NCI-H1048 (cell line): ENCODE measurements at places on chromosomes 12 and 14.

GRCh38 chr12:4256043-4256826 is 17.3 kb upstream of the CCND2 start:
- DNase-seq, result no peak

DNA sequence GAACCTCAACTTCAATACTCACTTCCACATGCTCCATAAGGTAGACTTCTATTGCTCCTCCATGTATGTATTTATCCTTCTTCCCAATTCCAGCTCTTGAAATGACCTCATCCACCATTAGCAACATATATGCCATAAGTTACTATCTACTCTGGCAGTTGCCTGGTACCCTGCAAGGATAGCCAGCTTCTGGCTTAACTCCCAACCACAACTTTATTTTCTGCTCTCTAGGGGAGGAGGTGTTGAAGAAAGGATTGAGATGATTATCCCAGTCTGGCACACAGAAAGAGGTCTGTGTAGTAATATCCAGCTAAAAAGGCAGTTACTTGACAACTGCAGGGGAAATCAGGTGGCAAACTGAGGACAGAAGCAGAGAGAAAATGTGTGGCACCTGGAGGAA is 71.5 kb upstream of the MDM1 start:
- DNase-seq, result no peak

DNA sequence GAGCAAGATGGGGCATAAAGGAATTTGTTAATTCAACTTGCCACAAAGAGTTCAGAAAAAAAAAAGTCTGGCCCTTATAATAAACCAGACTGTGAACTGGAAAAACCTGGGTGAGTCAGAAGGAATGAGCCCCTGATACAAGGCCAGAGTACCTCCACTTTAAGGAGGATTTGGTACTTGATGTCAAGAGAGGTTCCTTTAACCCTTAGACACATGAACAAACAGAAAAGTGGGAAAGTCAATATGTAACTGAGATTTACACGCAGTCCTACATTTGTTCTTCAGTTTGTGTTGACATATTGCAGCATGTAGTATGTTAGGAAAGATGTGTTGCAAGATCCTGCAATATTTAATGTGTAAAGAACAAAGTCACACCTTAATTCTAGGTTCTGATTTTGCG is 14.2 kb upstream of the SLC38A4 start:
- no peak for DNase-seq

DNA sequence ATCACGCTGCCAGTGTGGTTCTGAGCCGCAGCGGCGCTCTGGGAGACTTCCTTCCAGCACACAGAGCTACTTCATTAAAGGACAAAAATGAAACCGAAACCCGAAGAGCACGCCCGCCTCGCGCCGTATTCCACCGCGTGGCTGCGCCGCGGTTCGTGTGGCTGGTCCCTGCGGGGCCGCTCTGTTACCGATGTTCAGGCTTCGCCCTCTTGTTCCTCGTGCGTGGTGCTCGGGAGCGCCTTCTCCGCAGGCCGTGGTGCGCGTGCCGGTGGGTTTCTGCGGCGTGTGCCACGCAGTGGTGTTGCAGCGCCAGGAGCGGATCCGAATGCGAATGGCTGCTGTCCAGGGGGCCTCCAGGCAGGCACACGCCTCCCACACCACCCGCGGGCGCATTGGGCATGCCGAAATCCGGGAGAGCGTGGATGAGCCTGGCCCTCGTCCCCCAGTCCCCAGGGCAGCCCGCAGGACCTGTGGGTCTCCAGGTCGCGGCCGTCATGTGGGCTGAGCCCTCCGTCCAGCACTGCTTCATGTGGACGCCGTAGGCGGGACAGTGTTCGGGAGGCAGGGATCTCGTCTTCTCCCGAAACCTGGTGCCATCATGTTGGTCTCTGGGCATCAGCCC is 91.2 kb downstream of the ADGRD1 start:
- DNase-seq, result peak; percentile 42

DNA sequence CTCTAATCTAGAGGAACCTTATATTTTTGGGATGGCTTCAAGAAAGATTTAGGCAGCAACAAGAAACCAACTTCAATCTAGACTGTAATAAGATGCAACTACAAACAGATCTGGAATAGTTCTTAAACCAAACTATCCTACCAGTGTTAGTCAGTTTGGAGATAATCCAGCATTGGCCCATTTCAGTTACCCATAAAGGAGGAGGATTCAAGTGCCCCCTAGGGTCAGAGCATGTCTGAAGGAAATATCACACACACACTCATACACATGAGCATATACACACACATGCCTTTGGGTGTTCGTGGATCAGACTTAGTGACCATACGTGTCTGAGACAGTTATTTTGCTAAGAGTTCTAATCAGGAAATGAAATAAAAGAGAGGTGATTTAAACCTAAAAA is 261.2 kb downstream of the ADAMTS20 start:
- DNase-seq, result no peak

DNA sequence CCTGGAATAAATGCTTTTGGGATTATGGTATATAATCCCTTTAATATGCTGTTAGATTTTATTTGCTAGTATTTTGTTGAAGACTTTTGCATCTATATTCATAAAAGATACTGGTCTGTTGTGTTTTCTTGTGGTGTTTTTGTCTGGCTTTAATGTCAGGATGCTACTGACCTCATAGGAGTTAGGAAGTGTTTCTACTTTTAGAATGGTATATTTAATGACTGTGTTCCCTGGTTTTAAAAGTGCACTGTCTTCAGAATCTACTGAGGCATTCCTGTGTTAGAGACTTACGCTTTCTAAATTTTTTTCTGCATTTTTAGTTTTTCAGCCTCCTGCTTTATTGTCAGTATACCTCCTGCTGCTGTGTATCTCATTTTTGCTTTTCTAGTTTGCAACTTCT is 51.6 kb downstream of the ARHGAP5 start:
- no peak for DNase-seq

- no peak for DNase-seq
Observed at GRCh38 chr12:127681151-127681754, 585.7 kb upstream of the TMEM132C start.

DNA sequence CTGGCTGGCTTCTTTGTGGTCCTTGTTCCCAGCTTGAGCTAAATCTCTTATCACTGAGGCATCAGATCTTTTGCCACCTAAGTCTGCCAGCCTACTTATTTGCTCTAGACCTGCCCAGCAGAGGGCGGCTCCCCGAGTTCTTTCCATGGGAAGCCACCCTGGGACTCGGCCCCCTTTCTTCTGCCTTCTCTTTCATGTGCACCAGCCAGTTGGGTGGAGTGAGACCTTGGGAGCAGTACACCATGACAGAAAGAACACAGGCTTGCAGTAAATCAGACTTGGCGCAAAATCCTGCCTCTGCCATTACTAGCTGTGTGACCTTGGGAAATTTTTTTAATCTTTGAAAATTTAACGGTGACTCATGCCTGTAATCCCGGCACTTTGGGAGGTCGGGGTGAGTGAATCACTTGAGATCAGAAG is 7.4 kb downstream of the SMAGP start:
- DNase-seq, result no peak

DNA sequence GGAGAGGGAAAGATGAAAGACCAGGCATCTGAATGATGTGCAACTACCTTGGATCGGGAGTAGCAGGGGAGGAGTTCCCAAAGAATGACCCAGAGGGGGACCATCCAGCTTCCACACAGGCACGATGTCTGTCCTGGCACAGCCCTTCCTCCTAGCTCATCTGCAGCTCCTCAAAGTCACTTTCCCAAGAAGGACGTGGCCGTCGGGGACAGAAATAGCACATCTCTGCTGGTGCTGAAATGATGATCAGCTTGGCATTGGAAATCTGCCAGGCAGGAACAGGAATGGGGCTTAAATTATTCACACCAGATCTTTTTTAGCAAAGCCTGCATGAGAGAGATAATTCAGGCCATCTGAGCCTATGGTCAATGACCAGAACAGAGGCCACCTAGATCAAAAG is 41.7 kb downstream of the TSPAN11 start:
- DNase-seq, result no peak

GRCh38 chr14:99360774-99361595 is 89.0 kb upstream of the BCL11B start:
- DNase-seq, result no peak

- no peak for DNase-seq
Observed at GRCh38 chr14:90522571-90523191, 125.9 kb downstream of the CALM1 start.

GRCh38 chr14:100120522-100121269 is 38.7 kb downstream of the DEGS2 start:
- DNase-seq, result no peak

- no peak for DNase-seq
Observed at GRCh38 chr12:43551971-43552559, at the start of gene ADAMTS20. ADAMTS20 (minus strand) TSS chr12:43552203; CDS start chr12:43551921, 282 bp downstream.

DNA sequence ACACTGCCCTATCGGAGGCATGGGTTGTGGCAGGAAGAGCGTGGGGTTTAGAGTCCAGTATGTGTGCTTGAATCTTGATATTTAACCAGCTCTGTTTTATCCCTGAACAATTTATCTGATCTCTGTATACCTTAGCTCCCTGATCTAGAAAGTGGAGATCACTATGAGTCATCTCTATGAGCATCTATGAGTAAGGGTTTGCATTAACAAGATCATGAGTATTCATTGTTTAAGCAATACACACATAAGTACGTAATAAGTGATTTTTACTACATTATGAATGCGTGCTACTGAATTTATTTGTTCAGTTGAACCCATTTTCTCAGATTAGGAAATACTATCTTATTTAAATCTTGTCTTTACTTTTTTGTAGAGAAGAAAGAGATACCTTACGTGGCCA is 49.4 kb downstream of the GPATCH2L start:
- no peak for DNase-seq

GRCh38 chr12:108312693-108313189 is 26.4 kb downstream of the CMKLR1 start:
- no peak for DNase-seq

DNA sequence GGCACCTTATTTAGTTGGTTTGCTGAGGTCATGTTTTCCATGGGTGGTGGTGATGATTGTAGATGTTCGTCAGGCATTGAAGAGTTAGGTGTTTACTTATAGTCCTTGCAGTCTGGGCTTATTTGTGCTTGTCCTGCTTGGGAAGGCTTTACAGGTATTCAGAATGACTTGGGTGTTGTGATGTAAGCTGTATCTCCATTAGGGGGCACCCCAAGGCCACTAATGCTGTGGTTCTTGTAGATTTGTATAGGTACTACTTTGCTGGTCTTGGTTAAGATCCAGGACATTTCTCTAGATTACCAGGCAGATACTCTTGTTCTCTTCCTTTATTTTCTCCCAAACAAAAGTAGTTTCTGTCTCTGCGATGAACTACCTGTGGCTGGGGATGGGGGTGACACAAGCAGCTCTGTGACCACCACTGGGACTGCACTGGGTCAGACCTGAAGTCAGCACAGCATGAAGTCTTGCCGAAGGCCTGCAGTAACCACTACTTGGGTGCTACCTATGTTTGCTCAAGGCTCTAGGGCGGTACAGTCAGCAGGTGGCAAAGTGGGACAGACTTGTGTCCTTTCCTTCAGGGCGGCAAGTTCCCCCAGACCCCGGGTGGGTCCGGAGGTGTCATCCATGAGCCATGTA is 35.8 kb upstream of the FBXO33 start:
- no peak for DNase-seq

DNA sequence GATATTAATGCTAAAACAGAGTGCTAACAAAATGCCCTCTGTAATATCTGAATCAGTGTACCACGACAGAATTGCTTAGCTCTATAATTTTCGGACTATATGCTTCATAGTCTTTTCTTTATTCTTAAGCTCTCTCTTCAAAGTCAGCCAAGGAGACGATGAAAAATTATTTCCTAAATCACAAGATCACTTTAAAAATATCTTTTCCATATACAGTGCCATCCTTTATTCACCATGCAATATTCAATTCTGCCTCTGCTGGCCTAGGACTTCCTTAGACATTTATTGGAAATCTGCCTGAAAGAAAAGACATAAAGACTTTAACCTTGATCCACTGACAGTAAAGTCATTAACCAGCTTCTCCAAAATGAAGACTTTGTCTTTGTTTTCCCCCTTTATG is 238.9 kb upstream of the BTG1 start:
- no peak for DNase-seq

GRCh38 chr14:101815994-101816393 is 54.5 kb downstream of the PPP2R5C start:
- no peak for DNase-seq

DNA sequence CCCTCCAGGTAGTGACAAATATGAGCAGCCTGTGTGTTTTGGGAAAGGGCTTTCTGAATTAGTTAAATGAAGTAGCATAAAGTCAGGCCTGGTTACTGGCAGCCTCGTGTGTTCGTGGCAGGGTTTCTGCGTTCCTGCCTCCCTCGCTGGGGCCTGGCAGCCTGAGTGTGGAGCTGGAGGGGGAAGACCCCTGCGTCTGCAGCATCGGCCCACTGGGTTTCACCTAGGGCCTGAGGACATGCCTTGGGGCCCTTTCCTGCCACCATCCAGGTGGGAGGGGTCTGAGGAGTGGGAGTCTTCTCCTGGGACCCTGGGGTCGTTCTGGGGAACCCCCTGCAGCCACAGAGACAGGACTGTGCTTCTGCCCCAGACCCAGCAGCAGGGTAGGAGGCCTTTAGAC is 20.4 kb upstream of the AMN start:
- no peak for DNase-seq

- no peak for DNase-seq
Observed at GRCh38 chr14:37090026-37090425, 82.4 kb downstream of the SLC25A21 start.

DNA sequence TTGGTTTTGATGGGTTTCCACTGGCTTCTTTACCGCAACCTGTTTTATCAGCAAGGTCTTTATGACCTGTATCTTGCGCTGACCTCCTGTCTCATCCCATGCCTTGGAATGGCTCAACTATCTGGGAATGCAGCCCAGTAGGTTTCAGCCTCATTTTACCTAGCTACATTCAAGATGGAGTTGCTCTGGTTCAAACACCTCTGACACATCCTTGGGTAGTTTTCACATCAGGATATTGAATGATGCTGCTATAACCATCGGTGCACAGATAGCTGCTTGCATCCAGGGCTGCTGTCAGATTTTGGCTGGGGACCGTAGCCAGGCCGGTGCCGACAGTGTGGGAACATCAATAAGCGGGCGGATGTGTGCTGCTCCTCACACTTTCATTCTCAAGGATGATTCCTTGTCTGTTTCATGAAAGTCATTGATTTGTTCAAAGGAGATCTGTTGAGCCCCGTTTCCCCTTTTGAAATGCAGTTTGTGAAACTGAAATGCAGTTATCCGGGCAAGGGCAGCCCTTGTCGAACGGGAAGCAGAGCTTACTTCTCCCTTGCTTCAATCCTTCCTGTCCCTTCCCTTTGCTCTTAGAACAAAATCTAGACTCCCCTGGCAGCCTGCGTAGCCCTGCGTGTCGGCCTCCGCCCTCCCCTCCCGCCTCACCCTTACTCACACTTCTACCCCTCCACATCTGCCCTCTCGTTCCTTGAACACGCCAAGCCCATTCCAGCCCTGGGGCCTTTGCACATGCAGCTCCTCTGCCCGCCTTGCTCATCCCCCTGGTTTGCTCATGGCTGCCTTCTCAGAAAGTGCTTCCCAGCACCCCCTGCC is 49.2 kb upstream of the NCOR2 start:
- no peak for DNase-seq

- no peak for DNase-seq
Observed at GRCh38 chr14:76958020-76958979, 70.2 kb downstream of the IRF2BPL start.

- no peak for DNase-seq
Observed at GRCh38 chr12:89948271-89949175, 239.9 kb upstream of the ATP2B1 start.

GRCh38 chr12:68121143-68121542 is 38.4 kb downstream of the IFNG start:
- DNase-seq, result no peak

GRCh38 chr14:38389681-38390080 is 133.8 kb upstream of the CLEC14A start:
- no peak for DNase-seq
